Uterus (tissue), 4 donors: ENCODE measurements at places on chromosomes 2 and 18.
A peak's percentile ranks its signal among the peaks of the same experiment; 100 is the strongest.

DNA sequence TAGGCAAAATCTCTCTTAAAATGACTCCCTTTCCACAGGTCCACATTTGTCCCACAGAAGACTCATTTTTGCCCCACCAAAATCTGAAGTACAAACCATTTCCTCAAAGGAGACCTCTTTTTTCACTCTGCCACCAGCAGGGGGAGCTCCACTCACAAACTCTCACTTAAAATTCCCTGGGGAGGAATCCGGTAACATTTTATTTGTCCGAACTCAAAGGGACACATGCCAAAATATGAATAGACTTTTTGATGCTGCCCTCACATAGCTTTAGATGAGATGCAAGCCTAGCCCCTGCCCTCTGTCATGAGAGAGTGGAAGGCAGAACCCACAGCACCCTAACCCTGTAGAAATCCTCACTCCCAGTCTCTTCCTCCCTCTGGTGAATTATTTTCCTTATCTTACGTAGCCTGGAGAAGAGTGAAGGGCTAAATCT lies 57.1 kb downstream of the RMDN2 start:
- peak; percentile 77 for DNase-seq

DNA sequence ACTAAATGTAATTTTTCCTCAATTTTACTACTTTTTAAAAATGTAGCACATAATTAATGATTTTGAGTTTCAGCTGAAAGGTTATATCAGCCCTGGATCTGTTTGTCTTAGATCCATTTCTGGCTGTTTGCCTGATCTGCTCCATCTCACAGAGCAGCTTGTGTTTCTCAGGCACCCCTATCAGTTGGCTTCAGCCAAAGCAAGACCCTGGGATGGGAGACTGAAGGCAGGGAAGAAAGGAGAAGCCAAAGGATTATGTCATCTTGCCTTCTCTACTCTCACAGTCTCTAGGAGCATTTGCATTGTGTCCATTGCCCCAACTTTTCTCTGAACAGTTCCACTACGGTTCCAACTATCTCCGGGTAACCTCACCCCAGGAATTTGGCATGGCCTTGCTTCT lies 110.5 kb downstream of the CCDC148 start:
- DNase-seq: no peak

- peak; percentile 9 for DNase-seq
Measured at GRCh38 chr18:48920408-48921038, 30.2 kb downstream of the SMAD7 start.

DNA sequence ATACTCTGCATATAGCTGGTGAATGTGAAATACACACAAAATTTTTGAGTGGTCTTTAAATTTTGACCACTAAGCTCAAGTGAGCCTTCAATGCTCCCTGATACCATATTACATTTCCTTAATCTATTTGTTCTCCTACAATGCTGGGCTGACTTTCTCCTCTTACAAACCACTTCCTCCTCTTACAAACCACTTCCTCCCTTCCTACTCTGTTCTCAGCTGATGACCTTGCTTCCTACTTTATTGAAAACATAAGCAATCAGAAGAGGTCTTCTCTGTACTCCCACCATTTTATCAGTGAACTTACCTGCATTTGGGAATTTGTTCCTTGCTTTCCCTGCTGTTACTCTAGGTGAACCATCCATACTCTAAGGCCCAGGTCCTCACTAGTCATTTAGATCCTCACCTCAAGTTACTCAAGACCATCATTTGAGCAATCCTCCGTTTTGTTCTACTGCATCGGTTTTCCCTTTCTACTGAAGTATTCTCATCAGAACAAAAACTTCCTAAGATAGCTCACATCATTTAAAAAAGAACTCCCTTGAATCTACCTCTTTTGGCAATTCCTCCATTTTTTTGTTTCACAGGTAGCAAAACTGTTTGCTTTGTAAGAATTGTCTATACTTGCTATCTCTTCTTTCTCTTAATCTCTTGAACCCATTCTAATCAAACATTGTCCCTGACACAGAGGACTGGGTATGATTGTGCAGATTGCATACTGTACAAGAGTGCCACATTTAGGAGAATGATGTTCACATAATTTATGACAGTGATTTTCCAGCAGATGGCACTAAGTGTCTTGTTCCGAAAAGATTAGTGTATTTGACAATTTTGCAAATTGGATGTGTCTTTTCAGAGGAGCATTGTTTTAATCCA lies 96.5 kb downstream of the EPB41L5 start:
- no peak for DNase-seq

DNA sequence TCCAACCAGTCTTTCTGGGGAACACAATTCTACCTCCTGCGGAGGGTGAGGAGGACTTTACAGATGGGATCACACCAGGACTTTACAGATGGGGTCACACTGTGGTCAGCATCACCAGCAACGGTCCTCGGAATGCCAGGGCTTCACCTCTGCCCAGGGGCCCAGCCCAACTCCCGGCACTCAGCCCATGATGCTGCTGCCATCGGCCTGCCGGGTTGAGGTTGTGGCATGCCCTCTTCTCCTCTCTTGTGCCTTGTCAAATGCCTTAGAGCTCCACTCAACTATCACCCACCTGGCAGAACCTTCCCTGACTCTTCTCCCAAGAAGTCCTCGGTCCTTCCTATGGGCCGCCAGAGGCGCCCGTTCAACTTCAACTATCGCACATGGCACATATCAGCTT lies 166.7 kb downstream of the CTIF start:
- DNase-seq: no peak

- no peak for DNase-seq
Measured at GRCh38 chr2:6254441-6254840, 562.3 kb downstream of the SOX11 start.

- DNase-seq: no peak
Measured at GRCh38 chr2:98212092-98213000, 125.4 kb downstream of the VWA3B start.

DNA sequence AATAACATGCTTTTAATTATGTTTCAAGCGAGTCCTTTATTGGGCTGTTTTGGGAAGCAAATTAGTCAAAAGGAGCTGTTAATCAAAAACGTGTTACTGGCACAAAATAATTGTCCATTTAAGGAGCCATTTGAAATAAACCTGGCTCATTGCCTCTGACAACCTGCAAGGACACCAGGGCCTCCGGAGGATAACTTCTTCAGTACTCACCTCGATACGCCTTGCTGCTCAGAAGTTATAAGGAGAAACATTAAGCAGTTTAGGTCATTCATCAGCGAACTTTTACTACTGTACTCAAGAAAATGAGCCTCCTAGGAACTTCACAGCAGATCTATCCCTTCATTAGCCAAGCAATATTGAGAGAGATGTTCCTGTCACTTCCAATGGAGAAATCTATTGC lies 1579.2 kb upstream of the ACVR2A start:
- no peak for DNase-seq

DNA sequence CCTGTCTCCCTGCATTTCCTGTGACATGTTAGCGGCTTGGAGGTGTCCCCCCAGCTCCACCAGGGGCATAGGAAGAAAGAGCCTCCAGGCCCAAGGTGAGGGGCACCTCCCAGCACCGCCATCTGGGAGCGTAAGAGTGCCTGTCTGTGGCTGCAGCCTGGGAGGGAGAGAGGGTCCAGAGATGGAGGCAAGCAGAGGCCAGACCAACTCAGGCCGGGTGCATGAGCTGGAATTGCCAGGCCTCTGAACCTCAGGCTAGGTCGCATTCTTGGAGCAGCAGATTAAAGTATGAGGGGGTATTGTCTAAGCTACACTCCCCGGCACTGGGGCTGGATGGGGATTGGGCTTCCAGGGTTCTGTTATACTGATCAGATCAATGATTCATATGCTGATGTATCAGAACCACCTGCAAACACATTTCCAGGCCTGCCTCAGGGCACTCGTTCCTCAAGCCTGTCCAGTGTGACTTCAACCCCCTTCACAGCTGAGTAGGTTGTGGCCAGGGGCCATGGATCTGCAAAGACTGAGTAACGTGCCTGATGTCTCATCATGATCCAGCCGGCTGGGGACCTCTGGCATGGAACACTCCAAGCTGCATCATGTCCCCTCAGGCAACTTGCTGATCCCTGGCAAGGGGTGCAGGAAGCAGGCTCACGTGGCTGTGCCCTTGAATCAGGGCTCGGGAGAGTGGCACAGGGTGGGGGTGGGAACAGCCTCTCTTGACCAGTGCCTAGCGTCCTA lies 73.2 kb downstream of the HS1BP3 start:
- DNase-seq: no peak

DNA sequence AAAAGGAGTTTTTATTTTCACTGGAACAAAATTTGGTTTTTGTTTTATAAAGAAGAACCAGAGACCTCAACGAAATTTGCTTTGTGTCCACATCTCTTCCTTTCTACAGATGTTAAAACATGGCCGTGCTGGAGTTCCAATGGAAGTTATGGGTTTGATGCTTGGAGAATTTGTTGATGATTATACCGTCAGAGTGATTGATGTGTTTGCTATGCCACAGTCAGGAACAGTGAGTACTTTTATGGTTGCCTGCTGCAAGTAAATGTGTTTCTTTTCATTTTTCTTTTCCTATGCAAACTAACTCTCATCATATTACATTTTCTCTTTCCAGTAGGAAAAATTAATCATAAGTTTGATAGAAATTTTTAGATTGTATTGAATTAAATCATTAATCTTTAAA lies 48.4 kb upstream of the TBR1 start:
- DNase-seq: no peak

GRCh38 chr2:134943540-134943939 lies 24.9 kb downstream of the CCNT2 start:
- DNase-seq: no peak

GRCh38 chr2:195902857-195903256 lies 165.8 kb downstream of the DNAH7 start:
- no peak for DNase-seq

DNA sequence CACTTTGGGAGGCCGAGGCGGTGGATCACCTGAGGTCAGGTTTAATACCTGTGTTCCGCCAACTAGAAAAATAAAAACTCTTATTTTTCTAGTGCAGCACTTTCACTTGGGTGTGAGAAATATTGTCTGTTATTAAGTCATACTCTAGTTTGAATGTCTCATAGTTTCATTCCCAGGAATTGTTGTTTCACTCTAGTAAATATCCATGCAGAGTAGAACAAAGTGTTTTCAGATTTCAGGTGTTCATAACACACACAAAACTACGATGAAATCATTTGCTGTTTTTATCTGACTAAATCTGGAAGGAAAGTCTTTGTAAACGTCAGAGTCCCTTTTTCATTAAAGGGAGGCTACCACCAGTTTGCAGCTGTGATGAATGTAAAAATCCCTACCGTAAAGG lies 4.0 kb downstream of the FAM117B start:
- DNase-seq: no peak

GRCh38 chr2:27133195-27133875 lies 1.1 kb downstream of the PREB start:
- no peak for DNase-seq

- DNase-seq: peak; percentile 61
Measured at GRCh38 chr2:12169721-12170120, 423.3 kb downstream of the LPIN1 start.

- DNase-seq: no peak
Measured at GRCh38 chr18:23701544-23702064, 12.4 kb downstream of the LAMA3 start.

DNA sequence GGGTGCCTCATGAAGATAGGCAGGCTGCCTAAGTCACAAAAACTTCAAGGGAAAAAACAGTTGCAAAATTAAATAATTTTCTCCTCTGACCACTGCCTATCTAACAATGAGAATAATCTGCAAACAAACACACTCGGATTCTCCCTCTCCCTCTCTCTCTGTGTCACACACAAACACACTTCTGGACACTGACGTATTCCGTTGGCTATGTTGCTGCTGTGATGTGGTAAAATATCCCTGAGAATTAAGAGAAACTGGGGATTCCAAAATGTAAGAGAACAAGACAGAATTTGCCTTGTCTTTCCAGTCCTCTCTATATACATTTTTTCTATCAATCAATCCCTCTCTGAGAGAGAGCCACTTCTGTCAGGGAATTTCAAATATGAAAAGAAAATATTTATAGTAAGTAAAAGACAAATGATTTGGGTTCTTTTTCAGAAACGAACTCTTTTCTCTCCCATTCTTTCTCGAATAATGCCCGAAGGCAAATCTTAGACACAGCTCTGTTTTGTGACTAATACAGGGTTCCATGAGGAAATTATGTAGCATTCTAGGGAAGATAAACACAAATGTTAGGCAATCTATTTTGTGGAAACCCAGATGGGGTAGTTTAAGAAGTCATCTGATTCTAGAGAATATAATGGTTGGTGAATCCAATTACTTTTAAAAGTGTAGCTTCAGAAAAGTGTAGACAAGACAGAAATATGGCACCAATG lies 310.3 kb upstream of the CYP26B1 start:
- DNase-seq: no peak

- peak; percentile 34 for DNase-seq
Measured at GRCh38 chr2:60516383-60516811, 37.1 kb downstream of the BCL11A start.

- DNase-seq: no peak
Measured at GRCh38 chr2:41445865-41446264, 602.0 kb upstream of the PKDCC start.

- no peak for DNase-seq
Measured at GRCh38 chr2:105697781-105698449, 46.8 kb upstream of the NCK2 start.

DNA sequence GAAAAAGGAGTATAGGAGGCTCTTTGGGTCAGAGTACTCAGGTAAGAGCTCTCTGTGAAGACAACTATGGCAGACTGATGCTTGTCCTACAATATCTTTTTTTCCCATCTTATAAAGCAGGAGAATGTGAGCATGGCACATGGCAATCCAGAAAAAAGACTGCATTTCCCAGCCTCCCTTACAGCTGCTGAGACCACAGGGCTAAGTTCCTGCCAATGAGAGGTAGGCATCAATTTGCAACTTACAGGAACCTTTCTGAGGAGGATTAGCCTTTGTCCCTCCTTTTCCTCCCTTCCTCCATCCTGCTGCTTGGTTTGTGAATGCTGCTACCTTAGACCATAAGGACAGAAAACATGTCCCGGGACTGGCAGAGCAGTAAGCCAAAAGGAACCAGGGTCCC lies 37.8 kb upstream of the ST8SIA5 start:
- no peak for DNase-seq

GRCh38 chr2:168466834-168467565 lies 10.9 kb downstream of the CERS6 start:
- no peak for DNase-seq

DNA sequence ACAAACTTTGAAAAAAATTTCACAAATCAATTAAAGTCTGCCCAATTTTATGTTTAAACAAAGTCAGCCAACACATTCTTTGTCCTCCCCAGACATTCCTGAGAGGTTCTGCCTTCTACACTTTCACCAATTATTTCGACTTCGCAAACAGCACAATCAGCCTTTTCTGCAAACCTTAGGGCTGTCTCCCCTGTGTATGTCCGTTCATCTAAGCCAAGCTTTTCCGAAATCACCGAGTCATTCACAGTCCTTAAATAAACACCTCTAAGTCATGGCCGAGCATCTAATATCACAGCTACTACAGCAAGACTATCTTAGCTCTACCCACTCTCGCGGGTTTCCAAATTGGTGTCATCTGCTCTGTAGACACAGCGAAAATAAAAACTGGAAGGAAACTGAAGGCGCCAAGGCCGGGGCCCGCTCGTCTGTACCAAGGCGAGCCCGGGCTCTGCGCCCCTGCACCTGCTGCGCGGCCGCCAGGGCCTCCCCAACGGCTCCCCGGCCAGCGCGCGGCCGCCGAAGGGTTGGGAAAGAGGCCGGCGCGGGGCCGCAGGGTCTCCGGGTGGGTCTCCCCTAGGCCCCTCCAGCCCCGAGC lies 730 bp downstream of the ODC1 start:
- no peak for DNase-seq

- DNase-seq: no peak
Measured at GRCh38 chr2:98822301-98823164, 91.6 kb upstream of the MGAT4A start.
